ENCODE measurements at places on chromosomes 6 and 20.

- no peak for DNase-seq
These were observed 187.3 kb downstream of the SAMD5 start for GRCh38 chr6:147695819-147696218.

DNA sequence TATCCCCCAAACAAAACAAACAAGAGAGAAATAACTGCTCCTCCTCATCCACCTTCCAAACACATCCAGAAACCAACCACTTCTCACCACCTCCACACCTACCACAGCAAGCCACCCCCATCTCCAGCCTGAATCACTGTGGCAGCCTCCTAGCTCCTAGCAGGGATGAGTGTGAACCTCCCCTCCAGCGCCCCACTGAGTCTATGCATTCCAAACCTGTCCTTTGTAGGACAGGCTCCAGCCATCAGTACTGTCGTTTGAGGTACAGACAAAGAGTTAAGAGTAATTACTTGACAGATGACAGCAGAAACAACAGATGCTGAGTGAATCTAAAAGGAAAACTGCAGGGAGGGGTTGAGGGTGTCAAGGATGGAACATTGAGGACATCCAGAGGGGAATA lies 2.4 kb downstream of the METTL24 start:
- no peak for DNase-seq

- DNase-seq, result no peak
These were observed 77.8 kb downstream of the JAG1 start for GRCh38 chr20:10595985-10596384.

DNA sequence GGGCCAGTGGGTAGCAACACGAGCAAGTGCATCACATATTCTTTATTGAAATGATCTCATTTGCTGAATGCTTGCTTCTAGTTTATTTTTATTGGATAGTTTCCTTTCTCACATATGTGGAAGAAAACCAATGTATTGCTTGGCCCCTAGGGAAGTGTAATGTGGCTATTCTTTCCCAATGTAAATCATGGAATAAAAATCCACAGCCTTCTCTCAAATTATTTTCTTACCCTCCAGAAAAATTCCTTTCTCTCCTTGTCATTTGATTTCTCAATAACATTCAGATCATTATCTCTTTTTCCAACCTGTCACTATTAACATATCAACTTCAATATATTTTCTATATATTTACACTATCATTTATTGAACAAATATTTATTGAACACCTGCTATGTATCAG lies 51.9 kb upstream of the PTPRK start:
- no peak for DNase-seq

DNA sequence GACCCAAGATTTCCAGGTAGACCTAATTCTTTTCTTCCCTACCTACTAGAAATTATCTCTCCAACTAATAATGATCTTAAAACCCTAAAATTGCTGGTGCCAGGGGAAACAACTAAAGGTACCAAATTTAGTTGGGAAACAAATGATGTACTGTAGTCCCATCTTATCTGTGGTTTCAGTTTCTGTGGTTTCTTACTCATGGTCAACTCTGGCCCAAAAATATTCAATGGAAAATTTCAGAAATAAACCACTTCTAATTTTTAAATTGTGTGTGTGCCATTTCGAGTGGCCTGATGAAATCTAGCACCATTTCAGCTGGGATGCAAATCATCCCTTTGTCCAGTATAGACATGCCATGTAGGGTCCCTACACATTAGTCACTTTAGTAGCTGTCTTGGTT lies 475.2 kb upstream of the EPHA7 start:
- no peak for DNase-seq

DNA sequence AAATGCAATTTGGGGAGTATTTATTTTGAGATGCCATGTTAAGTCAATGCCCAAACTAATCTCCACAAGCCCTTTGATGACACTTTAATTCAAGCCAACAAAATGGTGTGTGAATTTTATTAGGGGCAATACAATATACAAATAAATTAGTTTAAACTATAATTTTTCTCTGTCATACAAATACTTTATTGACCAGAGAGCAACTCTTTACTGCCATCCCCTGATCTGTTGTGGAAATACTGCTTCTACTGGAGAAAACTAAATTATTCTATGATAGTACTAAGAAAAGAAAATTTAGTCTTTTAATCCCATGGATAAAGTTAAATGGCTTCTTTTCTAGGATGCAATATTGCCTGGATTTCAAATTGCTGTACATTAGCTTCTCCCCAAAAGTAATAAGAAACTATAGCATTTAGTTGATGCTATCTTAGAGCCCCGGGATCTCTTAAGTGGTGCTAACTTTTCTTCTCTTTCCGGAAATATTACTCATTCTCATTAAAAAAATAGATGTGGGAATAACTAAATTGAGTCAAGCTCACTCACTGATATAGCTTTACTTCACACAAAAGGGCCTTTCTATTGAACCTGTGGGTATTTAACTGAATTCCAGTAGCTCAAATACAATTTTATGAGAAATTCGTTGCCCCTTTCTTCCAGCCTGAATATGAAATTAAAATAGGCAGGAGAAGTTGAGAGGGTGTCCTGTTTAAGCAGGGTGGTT lies 49.2 kb downstream of the SMPDL3A start:
- no peak for DNase-seq
